ENCODE measurements at places on chromosomes 6 and 20. TPM values are rescaled to one million over a fixed set of nuclear protein-coding genes. Genes with fewer than 3 reads are reported as not detected.

DNA sequence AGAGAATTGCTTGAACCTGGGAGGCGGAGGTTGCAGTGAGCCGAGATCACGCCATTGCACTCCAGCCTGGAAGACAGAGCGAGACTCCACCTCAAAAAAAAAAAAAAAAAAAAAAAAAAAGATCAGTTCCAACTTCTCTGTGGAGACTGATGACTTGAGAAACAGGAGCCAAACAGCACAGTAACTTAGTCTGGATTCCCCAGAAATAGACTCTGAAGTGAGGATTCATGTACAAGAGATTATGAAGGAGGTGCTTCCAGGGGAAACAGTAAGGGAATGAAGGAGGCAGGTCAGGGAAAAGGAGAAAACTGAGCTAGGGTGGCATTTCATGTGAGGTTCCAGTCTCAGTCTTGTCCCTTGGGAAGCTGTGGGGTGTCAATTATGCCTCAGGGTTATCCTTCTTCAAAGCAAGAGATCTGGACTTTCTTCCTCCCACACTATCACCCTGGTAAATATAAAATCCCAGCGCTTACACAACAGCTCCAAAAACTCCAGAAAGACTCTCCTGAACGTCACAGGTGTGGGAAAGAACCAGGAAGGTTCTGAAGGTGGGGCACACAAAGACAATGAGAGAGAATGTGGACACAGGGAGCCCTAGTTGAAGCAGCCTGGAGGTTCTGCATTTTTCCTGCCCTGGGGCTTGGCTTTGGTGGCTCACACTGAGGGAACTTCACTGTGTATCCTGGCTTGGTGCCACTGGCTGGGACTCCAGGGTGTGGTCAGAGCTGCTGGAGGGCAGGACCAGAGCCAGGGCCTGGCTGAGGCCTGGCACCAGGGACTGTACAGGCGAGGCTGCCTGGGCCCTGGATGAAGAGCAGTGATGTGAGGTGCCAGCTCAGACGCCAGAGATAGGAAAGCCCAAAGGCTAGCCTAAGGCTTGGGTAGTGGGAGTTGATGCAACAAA lies 46.8 kb downstream of the PCNA start:
- DNase-seq: peak; percentile 30

- DNase-seq: no peak
These were observed 414.3 kb downstream of the KIF16B start for GRCh38 chr20:16158976-16159286.

GRCh38 chr20:43023836-43024235 lies 165.9 kb downstream of the PTPRT start:
- no peak for DNase-seq

The KCNK5 gene
- total RNA-seq: 11.4 TPM

GRCh38 chr6:159395609-159396008 lies 226.4 kb downstream of the FNDC1 start:
- DNase-seq: no peak

DNA sequence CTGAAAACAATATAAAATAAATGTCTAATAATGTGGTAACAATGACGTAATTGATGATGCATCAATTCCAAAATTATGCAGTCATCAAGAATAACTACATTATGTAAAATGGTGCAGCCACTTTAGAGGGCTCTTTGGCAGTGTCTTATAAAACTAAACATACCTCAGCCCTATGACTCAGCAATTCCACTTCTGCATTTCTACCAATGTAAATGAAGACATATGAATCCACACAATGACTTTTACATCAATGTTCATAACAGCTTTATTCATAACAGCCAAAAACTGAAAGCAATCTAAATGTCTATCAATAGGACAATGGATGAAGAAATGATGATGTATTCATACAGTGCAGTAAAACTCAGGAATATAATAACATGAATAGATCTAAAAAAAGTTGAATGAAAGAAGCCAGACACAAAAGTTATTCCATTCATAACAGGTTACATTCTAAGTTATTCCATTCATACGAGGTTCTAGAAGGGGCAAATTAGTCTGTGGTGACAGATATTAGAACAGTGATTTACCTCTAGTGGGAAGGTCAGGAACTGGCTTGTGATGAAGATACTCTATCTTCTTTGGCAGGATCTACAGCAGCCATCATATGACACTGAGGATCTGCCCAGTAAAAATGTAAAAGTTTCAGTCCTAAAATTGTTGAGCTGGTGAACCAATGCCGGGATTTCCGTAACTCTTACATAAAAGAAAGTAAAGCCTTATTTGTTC lies 396.1 kb downstream of the PLCB1 start:
- no peak for DNase-seq
